Stomach (tissue), 19 donors: ENCODE measurements at places on chromosomes 12 and 14. TPM values are rescaled to one million over a fixed set of nuclear protein-coding genes. Genes with fewer than 3 reads are reported as not detected.

DNA sequence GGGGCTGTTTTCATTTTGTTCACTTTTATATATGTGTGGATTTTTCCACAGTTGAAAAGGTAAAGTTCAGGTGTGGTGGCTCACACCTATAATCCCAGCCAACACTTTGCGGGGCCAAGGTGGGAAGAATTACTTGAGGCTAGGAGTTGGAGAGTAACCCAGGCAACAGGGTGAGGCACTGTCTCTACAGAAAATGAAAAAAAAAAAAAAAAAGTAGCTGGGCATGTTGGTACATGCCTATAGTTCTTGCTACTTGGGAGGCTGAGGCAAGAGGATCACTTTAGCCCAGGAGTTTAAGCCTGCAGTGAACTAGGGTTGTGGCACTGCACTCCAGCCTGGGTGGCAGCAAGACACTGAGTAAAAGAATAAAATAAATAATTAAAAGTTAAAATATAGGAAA, 326.5 kb downstream of the NAV3 start:
- DNase-seq: no peak

- DNase-seq: peak; percentile 62
Observed at GRCh38 chr14:90626550-90626949, 189.7 kb downstream of the TTC7B start.

DNA sequence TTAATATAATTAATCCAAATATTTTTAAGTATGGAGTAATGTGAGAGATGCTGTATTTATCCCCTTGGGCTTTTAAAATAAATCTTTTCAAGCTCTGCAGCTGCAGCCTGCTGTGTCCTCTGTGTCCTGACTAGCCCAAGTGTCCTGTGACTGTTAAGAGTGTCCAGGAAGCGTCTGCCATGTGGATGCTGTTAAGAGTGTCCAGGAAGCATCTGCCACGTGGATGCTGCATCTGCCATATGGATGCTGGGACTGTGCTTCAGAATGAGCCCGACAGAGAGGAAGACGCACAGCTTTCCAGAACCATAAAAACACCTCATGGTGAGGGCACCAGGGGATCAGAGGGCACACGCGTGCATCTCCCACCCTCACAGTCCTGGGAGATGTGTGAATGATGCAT, 307.2 kb downstream of the ADGRD1 start:
- no peak for DNase-seq

DNA sequence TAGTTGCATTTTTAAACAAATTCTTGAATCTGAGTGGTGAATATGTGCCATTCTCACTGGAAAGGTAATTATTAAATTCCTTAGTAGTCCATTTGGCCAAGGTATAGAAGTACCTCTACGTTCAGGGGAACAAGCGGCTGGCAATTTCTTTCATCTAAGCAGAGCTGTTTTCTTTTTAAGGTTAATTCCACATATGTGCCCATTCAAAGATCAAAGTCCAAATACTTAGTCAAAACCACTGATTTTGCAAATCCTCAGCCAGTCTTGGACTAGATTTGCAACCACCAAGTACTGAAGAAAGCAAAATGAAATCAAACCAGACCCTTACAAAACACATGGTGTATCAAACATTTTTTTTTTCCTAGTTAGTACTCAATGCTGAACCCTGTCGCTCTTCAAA, 68.7 kb upstream of the JDP2 start:
- DNase-seq: no peak

DNA sequence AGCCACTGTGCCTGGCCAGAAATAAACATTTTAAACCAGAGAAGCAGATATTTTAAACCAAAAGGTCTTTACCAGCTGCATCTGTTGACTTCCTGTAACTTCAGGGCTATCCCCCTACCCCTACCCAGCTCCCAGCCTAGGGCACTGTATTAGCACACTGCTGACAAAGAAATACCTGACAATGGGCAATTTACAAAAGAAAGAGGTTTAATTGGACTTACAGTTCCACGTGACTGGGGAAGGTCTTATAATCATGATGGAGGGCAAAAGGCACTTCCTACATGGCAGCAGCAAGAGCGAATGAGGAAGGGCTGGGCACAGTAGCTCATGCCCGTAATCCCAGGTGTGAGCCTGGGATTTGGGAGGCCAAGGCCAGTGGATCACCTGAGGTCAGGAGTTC, 26.0 kb downstream of the GEMIN2 start:
- no peak for DNase-seq

GRCh38 chr12:1616233-1617066, 12.6 kb upstream of the WNT5B start:
- no peak for DNase-seq

- DNase-seq: no peak
Observed at GRCh38 chr12:52838609-52839435, 4.7 kb upstream of the KRT79 start.

DNA sequence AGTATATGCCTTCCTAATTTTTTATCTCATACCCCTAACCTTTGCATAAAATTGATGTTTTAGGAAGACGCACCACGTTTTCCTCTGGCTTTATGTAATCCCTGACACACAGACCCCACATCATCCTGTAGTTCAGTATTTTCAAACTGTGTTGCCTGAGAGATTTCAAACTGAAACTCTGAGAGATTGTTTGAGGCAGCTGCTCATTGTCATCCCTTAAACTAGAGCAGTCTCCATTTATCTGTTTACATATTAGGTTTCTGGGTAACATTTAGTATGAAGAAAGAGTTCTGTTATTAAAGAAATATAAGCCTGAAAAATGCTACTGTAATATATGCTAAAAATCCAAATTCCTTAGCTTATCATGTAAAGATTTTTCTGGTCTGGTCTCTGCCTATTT, 24.3 kb downstream of the MNAT1 start:
- DNase-seq: no peak

DNA sequence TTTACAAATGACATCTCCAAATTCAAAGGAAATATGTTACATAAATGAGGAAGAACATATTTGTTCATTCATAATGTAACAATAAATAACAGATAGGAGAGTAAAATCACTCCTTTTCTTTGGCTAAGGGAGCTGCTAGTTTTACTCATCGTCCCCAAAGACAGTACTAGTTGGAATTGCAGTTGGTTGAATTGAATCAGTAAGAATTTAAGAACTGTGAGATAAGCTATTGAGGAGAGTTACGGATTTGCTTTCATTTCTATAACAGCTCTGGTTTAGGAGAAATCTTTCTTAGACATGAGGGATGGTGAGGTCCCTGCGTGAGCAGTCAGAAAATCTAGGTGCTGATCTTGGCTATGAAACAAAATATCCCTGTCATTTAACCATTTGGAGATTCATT, 402.8 kb downstream of the AEBP2 start:
- no peak for DNase-seq

GRCh38 chr14:71621276-71621675, 311.0 kb upstream of the RGS6 start:
- DNase-seq: no peak

- no peak for DNase-seq
Observed at GRCh38 chr12:93753838-93754429, 76.8 kb downstream of the CRADD start.

DNA sequence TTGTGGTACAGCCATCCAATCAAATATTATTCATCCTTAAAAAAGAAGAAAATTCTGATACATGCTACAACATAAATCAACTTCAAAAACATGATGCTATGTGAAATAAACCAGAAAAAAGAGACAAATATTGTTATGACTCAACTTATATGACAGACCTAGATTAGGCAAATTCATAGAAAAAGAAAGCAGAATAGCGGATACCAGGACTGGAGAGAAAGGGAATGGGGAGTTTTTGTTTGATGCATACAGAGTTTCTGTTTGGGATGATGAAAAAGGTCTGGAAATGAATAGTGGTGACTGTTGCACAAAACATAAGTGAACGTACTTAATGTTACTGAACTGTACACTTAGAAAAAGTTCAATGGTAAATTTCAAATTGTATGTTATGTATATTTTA, 82.3 kb downstream of the SPPL3 start:
- DNase-seq: no peak

DNA sequence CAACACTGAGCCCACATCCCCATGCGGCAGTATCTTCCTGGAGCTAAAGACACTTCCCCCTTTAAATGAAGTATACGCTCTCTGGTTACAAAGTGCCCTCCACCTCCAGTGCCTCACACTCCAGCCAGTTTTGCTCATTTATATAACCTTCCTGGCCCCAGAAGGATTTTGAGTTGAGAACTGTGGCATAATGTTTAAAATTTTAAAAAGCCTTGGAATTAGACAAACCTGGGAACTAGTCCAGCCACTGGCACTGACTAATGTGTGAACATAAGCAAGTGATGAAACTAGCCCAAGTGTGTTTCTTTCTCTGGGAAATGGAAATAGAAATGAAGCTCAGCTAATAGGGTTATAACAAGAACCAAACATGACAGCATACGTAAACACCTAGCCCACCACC, 723.7 kb upstream of the USP15 start:
- DNase-seq: peak; percentile 7

DNA sequence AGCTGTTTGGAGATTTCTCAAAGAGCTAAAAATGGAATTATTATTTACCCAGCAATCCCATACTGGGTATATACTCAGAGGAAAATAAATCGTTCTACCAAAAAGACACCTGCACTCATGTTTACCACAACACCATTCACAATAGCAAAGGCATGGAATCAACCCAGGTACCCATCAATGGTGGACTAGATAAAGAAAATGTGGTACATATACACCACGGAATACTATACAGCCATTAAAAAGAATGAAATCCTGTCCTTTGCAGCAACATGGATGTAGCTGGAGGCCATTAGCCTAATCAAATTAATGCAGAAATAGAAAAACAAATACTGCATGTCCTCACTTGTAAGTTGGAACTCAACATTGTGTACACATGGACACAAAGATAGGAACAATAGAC, 37.9 kb downstream of the WBP11 start:
- DNase-seq: no peak

DNA sequence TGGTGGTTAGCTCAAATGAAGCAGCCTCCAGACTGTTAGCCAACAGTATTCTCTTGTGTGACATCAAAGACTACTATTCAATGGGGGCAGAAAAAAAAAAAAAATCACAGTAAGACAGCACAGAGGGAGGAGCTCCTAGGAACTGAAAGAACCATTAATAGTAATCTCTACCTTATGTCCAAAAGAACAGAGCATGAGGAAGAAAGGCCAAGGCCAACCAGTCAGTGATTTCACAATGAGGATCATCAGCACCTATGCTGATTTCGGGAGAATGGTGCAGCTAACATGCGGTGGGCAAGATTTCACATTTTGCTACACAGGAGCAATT, 66.3 kb upstream of the SOX5 start:
- no peak for DNase-seq

DNA sequence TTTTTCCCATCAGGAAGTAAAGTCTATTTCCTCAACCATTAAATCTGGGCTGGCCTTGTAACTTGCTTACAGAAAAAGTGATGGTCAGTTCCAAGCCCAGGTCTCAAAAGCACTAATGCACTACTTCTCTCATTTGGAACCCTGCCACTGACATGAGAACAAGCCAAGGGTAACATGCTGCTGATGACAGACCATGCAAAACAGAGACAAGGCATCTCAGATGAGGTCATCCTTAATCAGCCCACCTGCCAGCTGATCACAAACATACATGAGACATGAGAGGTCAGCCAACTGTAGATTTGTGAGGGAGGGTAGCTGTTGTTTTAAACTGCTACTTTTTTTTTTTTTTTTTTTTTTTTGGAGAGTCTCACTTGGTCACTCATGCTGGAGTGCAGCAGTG, 16.2 kb downstream of the TWF1 start:
- no peak for DNase-seq

DNA sequence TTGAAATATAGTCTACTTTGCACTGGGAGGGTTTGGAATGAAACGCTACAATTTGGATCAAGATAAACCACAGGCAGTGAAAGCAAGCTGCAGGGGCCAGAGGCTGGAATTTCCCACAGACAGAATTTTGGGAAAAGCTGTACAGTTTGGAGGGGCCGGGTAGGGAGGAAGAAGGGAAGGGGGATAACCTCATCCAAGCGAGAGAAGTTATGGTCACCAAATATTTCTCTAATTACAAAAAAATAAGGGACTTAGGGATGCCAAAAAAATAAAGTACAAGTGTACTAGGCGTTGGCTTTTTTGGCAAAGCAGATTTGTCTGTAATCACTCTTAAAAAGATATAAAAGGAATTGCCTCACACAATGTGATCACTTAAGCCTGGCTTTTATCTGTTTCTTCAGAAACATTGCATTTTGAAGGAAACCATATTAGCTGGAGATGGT, 31.2 kb upstream of the ADGRD1 start:
- DNase-seq: peak; percentile 75

DNA sequence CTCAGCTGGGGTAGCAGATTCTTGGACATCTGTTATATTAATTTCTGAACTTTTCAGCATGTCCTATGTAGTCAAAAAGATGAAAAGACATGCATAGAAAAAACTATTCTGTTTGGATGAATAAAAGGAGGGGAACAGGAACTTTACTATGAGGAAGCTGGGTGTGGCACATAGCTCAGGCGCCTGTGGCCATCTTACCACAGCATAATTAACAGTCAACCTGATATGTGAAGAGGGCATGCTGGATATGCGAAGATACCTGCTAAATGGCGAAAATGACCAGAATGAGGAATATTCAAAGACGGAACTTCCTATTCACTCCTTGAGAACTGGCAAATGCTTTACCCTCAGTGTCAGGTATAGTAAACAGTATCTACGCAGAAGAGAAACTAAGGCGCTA, 18.4 kb downstream of the SETD3 start:
- DNase-seq: no peak

- no peak for DNase-seq
Observed at GRCh38 chr12:57764662-57765002, 2.2 kb downstream of the CYP27B1 start.

- DNase-seq: no peak
Observed at GRCh38 chr12:24134092-24134491, 184.6 kb upstream of the SOX5 start.

DNA sequence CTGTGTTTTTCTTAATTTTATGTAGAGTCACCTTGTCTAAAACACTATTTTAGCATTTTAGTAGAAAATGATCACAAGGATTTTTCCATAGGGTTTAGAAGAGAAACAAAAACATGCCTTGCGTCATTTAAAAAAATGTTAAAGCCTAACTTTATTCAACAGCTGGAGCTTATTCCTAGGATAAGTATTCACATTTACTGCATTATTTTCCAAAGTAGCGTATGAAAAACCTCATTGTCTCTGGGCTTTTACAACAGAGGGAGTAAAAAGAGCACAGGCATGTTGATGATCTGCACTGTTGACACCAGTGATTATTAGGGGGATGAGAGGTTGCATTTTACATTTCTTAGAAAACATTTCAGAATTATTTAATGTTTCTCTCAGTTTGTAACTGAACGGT, 66.1 kb downstream of the FRMD6 start:
- no peak for DNase-seq

LGALS3 gene
- 275 TPM for total RNA-seq

PMCH gene
- total RNA-seq: not detected

GALNT9 gene
- not detected for total RNA-seq

DIO3 gene
- total RNA-seq: not detected

KLRD1 gene
- total RNA-seq: not detected

RDH16 gene
- total RNA-seq: 1.0 TPM

DLK1 gene
- total RNA-seq: 24.6 TPM
